ENCODE measurements at places on chromosomes 5 and 9. TPM values are rescaled to one million over a fixed set of nuclear protein-coding genes. Genes with fewer than 3 reads are reported as not detected.

The SMC5 gene
- polyA plus RNA-seq: 11.6 TPM

The ZDHHC11 gene
- 4.9 TPM for polyA plus RNA-seq

The SKIC3 gene
- polyA plus RNA-seq: 8.4 TPM

GRCh38 chr9:131149688-131150053 lies 24.3 kb downstream of the NUP214 start:
- H3K36me3 ChIP-seq: peaks cover 59% of the 10 kb centered on the region
- H3K27ac ChIP-seq: no peak overlapping the region
- DNase-seq: no peak
- no peaks in the 10 kb centered on the region for H3K4me1 ChIP-seq

- no peak for DNase-seq
- no peaks in the 10 kb centered on the region for H3K27me3 ChIP-seq
- H3K27ac ChIP-seq: no peak overlapping the region
- no peaks in the 10 kb centered on the region for H3K36me3 ChIP-seq
These were observed 10.9 kb downstream of the FBXL7 start for GRCh38 chr5:15510831-15511230.

The PROB1 gene
- polyA plus RNA-seq: 0.54 TPM

DNA sequence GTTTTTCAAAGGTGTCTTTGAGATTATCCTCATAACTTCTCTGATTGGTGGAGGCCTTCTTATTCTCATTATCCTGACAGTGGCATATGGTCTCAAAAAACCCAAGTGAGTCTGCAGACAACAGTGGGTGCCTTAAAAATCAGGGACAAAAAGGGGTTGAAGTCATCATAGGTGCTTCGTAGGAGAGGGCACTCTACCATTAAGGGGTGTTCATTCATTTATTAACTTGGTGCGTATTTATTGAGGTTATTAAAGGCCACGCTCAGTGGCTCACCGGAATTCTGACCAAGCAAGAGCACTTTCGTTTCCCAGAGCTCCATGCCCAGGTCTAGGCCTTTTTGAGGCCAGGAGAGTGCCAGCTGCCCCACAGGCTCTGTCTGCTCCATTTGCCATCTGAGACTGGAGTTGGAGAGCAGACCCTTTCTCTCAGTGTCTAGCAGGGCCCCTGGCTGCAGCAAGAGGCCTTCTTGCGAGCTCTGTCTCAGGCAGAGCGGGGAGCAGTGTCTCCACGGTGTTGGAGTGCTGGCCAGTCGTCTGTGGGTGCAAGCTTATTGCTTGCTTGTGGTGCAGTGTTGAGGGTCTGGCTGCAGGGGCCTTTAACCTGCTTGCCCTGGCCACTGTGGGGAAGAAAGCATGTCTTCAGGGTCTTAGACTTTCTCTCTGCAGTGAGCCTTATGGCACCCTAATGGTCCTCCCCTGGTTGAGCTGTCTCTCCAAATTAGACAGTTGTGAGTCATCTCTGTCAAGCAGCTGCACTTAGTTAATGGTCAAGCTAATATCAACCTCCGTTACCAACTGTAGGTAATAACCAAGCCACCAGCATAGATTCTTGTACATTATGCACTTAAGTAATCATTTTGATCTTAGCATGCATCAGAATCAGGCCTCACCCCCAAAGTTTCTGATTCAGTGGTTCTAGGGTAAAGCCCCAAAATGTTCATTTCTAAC lies 62.6 kb downstream of the IL31RA start:
- H3K27ac ChIP-seq: peak overlapping the region; percentile 82
- DNase-seq: peak; percentile 39
- peaks cover 33% of the 10 kb centered on the region for H3K4me1 ChIP-seq
- H3K36me3 ChIP-seq: no peaks in the 10 kb centered on the region
- no peak overlapping the region for H3K4me3 ChIP-seq

The CAMK4 gene
- polyA plus RNA-seq: 2.0 TPM

DNA sequence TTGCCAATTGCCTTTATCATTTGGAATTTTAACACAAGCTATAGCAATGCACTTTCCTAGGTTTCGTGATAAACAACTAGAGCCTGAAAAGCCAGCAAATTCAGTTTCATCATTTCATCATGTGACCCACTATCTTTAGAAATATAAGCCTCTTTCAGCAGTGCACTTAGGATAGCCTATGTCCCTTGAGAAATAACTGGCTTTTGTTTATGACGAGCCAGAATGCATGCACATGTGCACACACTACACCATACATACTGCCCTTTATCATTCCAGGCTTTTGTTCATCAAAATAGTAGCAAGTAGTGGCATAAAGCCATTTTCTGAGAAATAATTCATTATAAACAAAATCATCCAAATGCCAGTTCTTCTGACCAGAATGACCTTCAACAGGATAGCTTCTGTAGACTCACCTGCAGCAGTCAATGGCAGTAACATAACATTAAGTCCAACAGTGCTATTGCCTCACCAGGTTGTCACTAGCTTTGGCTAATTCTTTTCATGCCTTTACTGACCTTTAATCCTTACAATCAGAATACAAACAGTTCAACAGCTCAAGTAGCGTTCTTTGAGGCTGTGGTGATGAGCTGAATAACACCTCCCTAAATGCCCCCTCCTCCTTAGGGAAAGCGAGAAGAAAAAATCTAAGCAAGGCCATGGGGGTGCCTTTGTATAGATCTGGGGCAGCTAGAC lies 132.3 kb upstream of the SMARCA2 start:
- H3K27me3 ChIP-seq: no peaks in the 10 kb centered on the region
- no peak overlapping the region for H3K27ac ChIP-seq
- H3K36me3 ChIP-seq: no peaks in the 10 kb centered on the region
- H3K4me3 ChIP-seq: no peak overlapping the region
- no peak for DNase-seq

GRCh38 chr5:111996574-111996973 lies 239.6 kb upstream of the NREP start:
- no peak for DNase-seq
- H3K27ac ChIP-seq: no peak overlapping the region
- no peak overlapping the region for H3K4me3 ChIP-seq
- no peaks in the 10 kb centered on the region for H3K4me1 ChIP-seq
- no peaks in the 10 kb centered on the region for H3K27me3 ChIP-seq

DNA sequence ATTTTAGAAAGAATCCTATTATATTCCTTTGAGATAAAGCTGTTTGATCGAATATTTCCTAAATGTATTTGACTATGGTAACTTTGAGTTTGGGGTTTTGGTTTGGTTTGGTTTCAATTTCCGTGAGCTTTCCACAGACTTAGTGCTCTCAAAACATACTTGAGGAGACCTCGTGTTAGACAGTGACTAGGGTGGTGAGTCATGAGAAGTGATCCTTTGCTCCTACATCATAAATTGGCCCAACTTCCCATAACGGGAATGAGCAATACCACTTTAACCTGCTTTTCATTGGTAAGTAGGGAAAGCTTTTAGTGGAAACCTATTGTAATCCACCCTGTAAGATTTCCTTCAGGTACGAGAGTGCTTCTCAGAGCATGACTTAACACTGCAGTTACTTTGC lies 3.8 kb upstream of the RASEF start:
- no peak overlapping the region for H3K4me3 ChIP-seq
- no peak overlapping the region for H3K27ac ChIP-seq
- no peaks in the 10 kb centered on the region for H3K4me1 ChIP-seq

- H3K4me3 ChIP-seq: no peak overlapping the region
- H3K36me3 ChIP-seq: no peaks in the 10 kb centered on the region
- H3K27ac ChIP-seq: no peak overlapping the region
- H3K27me3 ChIP-seq: no peaks in the 10 kb centered on the region
These were observed 148.4 kb upstream of the NFIL3 start for GRCh38 chr9:91572044-91572443.

DNA sequence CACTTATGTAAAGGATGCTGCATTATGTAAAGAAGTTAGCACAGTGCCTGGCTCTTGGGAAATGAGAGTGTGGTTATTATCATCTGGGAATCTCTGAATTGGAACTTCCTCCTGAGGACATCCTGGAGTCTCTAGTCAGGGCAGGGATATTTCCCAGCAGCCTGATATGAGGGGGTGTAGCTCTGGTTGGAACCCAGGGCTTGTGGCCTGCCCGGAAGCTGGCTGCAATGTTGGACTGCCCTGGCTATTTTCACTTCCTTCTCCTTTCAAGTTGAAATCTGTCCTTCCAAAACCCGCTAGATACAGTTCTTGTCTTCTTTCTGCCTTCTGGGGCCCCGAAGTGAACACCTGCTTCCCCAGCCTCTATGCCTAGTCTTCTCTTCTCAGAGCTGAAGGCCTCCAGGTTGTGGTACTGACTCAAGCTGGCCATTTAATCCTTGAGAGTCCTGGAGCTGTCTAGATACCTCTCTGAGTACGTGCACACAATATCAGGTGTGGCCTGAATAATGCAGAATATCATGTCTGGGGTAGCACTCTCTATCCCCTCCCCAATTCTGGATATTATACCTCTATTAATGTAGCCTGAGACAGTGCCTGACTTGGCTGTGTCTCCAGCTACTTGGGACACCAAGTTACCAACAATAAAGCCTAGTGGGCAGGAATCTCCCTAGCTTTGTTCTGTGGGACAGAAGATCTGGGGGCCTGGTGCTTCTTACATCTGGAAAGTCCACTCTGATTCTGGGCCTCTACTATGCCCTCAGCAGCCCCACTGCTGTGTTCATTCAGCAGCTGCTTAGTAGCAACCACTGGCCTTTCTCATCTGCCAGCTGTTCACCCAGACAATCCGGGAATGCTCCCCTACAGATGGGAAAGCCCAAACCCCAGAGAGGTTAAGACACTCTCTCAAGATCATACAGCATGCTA lies 45.0 kb downstream of the SLC6A7 start:
- no peaks in the 10 kb centered on the region for H3K27me3 ChIP-seq
- no peak for DNase-seq
- no peaks in the 10 kb centered on the region for H3K36me3 ChIP-seq
- no peak overlapping the region for H3K4me3 ChIP-seq
- no peak overlapping the region for H3K27ac ChIP-seq

The ENG gene
- polyA plus RNA-seq: 3.1 TPM

The F2R gene
- polyA plus RNA-seq: 2.4 TPM

The CSF1R gene
- 4.1 TPM for polyA plus RNA-seq

The SPINK7 gene
- 0.32 TPM for polyA plus RNA-seq

- H3K4me3 ChIP-seq: no peak overlapping the region
- peaks cover 8% of the 10 kb centered on the region for H3K4me1 ChIP-seq
- peak; percentile 39 for DNase-seq
- no peak overlapping the region for H3K27ac ChIP-seq
- H3K36me3 ChIP-seq: no peaks in the 10 kb centered on the region
- no peaks in the 10 kb centered on the region for H3K27me3 ChIP-seq
These were observed 194.8 kb downstream of the AUH start for GRCh38 chr9:91166796-91167366.

DNA sequence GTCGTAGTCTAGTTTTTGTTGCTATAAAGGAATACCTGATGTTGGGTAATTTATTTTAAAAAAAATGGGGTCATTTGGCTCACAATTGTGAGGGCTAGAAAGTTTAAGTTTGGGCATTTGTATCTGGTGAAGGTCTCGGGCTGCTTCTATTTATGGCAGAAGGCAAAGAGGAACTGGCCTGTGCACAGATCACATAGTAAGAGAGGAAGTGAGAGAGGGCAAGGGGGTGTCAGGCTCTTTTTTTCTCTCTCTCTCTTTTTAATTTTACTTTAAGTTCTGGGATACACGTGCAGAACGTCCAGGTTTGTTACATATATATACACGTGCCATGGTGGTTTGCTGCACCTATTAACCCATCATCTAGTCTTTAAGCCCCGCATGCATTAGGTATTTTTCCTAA lies 453.3 kb downstream of the DIRAS2 start:
- H3K27me3 ChIP-seq: no peaks in the 10 kb centered on the region
- no peak overlapping the region for H3K4me3 ChIP-seq
- no peak overlapping the region for H3K27ac ChIP-seq
- H3K36me3 ChIP-seq: no peaks in the 10 kb centered on the region
- no peaks in the 10 kb centered on the region for H3K4me1 ChIP-seq
- DNase-seq: no peak

The SLC6A3 gene
- not detected for polyA plus RNA-seq

- no peak for DNase-seq
- H3K4me3 ChIP-seq: no peak overlapping the region
- H3K27me3 ChIP-seq: no peaks in the 10 kb centered on the region
- H3K27ac ChIP-seq: no peak overlapping the region
- no peaks in the 10 kb centered on the region for H3K4me1 ChIP-seq
These were observed 51.1 kb downstream of the KLF4 start for GRCh38 chr9:107438211-107439031.

DNA sequence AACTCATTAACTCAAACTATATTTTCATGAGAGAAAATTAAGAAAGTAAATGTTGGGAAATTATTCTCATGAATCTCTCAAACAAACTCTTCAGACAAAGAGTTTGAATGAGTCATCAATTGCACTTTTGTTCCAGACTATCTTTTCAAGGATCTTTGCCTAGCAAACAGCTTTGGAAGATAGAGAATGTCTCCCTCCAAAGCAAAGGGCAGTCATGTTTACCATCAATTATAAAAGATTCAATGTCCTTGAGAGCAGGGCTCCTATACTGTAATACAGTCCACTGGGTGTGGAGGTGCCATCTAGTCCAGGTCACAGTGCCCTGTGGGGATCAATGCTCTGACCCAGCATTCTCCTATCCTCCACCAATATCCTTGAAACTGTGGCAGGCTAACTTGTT lies 1429.3 kb downstream of the EFNA5 start:
- no peaks in the 10 kb centered on the region for H3K27me3 ChIP-seq
- no peak overlapping the region for H3K27ac ChIP-seq
- H3K4me1 ChIP-seq: no peaks in the 10 kb centered on the region
- no peak for DNase-seq

GRCh38 chr9:27382975-27383374 lies 86.0 kb upstream of the EQTN start:
- peak; percentile 64 for DNase-seq
- H3K27me3 ChIP-seq: no peaks in the 10 kb centered on the region
- H3K4me3 ChIP-seq: no peak overlapping the region
- H3K4me1 ChIP-seq: peaks cover 90% of the 10 kb centered on the region
- peaks cover 19% of the 10 kb centered on the region for H3K36me3 ChIP-seq
- no peak overlapping the region for H3K27ac ChIP-seq

DNA sequence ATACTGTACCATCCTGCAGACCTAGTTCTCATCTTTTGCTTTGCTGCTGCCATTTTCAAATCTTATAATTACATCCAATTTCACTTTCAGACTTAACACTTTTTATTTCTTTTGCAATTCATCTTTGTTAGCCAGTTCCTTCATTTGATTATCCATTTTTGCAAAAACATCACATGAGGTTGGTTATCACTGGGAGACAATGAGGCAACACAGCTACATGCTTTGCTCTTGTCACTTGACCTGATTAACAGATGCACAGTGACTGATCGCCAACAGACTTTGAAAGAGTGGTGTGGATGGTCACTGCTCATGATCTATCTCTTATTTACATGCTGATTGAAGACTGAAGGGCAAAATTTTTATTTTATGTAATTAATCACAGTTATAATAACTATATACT lies 17.0 kb upstream of the RNF20 start:
- H3K27me3 ChIP-seq: no peaks in the 10 kb centered on the region
- no peak overlapping the region for H3K27ac ChIP-seq
- H3K36me3 ChIP-seq: no peaks in the 10 kb centered on the region
- H3K4me3 ChIP-seq: no peak overlapping the region
- DNase-seq: no peak

GRCh38 chr9:108775901-108776306 lies 79.9 kb downstream of the ACTL7B start:
- H3K4me1 ChIP-seq: peaks cover under 1% of the 10 kb centered on the region
- no peak for DNase-seq
- H3K27ac ChIP-seq: no peak overlapping the region
- H3K27me3 ChIP-seq: no peaks in the 10 kb centered on the region
- no peak overlapping the region for H3K4me3 ChIP-seq
- H3K36me3 ChIP-seq: no peaks in the 10 kb centered on the region

- no peaks in the 10 kb centered on the region for H3K4me1 ChIP-seq
- no peak for DNase-seq
- no peaks in the 10 kb centered on the region for H3K36me3 ChIP-seq
- no peak overlapping the region for H3K4me3 ChIP-seq
- H3K27ac ChIP-seq: no peak overlapping the region
- no peaks in the 10 kb centered on the region for H3K27me3 ChIP-seq
These were observed 248.1 kb downstream of the CDK5RAP2 start for GRCh38 chr9:120331913-120332312.
